ENCODE measurements at places on chromosomes 1 and 21.

DNA sequence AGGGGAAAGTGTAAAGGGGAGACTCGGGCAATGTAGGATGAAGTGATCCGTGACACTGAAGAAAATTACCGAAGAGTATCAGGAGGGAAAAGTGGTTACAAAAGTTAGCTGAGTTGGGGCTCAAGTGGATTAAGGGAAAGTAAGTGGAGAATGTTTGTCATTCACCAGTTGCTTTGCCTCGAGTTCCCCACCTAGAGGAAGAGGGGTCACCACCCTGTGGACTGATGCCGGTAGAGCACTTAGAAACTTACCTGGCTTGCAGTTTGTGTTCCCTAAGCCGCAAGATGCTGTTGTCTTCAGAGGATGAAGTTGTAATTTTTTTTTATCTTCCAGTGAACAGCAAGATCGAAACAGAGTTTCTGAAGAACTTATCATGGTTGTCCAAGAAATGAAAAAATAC lies 1.0 kb downstream of the PER3 start:
- no peak for DNase-seq

DNA sequence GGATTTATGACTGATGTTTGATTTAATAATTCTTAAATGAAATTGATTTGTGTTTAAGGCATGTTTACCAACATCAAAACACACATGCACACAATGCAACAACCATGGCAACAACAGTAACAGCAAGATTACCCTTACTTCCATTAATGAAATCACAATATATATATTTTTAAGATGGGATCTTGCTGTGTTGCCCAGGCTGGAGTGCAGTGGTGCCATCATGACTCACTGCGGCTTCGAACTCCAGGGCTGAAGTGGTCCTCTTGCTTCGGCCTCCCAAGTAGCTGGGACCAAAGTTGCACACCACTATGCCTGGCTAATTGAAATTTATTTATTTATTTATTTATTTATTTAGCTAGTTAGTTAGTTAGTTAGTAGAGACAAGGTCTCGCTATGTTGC lies 27.7 kb downstream of the NEK7 start:
- DNase-seq: no peak

DNA sequence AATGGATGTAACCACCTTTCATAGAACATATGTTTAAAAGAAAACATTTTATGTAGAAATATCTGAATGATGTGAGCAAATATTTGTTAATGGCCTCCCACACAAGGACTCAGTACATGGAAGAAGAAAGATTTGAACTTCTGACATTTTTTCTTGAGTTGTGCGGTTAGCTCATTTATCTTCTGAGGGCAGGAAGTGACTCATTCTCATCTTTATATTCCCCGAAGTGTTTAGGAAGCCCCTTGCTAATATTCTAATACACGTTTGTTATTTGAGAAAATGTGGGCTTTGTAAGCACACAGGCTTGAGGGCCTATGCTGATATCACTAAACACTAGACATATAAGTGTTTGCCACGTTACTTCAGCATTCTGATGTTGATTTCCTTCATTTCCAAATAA lies 392.5 kb upstream of the PTBP2 start:
- DNase-seq: no peak

DNA sequence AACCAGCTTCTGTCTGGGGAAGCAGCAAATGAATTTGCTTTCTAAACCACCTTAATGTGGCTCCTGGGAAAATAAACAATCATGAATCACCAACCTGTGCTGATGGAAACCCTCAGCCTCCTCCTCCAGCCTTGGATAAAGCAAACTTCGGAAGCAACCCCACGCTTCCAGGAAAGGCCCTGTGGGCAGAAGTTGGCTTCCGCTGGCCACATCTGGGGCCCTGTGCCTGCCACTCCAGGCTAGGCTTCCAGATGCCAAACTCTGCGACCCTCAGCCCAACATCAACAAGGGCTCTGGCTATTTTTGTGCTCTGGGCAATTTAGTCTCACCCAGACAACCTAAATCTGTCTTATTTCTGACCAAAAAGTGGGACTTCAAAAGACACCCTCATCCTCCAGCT lies 6.2 kb upstream of the OXCT2 start:
- no peak for DNase-seq

- no peak for DNase-seq
Measured at GRCh38 chr1:33906156-33906555, 42.3 kb downstream of the HMGB4 start.

DNA sequence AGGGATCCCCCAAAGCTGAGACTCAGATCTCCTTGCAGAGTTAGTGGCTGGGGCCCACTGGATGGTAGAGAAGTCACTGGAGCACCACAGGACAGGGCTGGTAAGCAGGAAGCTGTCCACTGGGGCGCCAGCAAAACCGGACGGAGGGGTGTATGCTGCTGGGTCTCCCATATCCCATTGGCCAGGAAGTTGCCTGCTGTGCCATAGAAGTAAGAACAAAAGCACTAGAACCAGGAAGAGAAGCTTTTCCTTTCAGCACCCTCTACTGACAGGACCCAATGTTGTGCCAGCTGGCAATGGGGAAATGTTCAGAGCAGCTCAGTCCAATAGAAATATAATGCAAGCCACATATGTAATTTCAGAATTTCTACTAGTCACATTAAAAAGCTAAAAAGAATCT lies 146.6 kb downstream of the SPATA46 start:
- no peak for DNase-seq

DNA sequence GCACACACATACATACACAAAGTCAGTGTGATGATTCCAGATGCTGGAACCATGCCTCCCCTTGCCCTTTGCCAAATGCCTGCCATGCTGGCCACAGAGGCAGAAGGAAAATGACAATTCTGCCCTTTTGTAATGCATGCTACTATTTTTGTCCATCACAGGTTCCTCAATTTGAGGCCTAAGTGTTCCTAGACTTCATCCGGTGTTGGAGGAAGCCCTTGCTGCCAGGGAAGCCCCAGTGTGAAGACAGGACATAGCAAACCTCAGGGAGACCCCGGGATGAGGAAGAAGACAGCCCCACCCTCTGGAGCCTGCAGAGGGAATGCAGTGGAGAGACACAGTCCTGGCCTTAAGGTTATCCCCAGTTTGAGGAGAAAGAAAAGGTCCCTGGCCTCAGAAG lies 14.4 kb downstream of the PRR9 start:
- DNase-seq: no peak

DNA sequence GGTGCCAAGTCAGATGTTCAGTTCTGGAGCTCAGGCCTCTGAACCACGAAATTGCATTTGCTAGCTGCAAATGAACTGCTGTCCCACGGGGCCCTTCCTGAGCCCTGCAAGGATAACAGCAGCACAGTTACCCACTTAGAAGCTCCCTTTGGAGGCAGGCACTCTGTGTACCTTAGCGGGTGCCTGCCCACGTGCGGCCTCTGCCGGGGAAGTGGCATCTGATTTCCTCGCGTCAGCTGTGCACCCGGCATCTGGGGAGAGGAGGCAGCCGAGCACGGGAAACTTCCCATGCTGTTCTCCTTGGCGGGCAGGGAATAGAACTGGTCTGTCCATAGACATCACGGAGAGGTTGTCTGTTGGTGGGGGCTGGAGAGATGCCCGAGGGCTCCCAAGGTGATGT lies 148.0 kb upstream of the C1orf174 start:
- no peak for DNase-seq

DNA sequence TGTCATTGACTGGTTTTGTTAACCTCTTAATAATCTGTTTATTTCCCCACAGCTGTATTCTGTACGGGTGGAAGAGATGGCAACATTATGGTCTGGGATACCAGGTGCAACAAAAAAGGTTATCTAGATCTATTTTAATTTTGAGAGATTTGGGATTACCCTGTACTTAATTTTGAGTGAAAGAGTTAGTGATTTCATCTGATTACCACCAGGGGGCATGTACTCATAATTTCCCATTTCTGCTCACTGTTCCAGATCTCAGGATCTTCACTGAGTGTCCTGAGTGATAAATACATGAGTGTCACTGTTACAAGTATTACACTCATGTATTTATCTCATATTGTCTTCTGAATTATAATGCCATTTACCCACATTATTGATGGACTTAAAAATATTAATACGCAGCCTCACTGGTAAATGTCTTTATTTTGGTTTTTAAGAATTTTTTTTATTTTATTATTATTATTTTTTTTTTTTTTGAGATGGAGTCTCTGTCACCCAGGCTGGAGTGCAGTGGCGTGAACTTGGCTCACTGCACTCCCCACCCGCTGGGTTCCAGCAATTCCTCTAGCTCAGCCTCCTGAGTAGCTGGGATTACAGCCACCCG lies 27.4 kb downstream of the DTL start:
- peak; percentile 40 for DNase-seq

DNA sequence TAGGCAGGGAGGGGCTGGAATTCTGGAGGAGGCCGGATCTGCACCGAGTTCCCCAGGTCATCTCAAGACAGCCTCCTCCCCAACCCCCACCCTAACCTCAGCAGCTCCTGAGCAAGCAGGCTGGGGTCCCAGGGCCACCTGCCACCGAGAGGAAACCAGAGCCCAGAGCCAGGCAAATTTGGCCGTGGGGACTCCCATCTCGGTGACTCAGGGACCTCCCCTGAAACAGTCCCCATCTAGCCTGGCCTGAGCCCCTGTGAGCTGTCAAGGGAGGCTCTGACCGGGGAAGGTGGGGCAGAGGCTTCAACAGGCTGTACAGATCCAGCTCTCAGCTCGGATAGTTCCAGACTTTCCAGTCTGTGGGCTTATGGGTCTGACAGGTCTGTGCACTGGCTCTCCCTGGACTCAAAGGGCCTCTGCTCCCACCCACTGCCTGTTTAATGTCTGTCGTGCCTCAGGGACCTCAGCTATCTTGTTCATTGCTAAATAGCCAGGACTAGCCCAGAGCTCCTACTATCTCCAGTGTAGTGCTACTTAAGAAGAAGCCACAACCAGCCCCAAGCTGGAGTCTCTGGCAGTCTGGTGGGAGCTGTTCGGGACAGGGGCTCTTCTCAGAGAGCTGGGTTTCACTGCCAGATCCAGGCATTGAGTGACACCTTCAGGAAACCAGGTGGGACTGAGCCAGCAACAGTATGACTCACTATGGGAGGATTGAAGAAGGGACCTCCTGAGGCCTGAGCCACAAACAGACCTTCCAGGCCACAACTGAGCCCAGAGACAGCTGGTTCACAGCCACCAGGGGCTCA lies 25.6 kb downstream of the MATN1 start:
- no peak for DNase-seq

DNA sequence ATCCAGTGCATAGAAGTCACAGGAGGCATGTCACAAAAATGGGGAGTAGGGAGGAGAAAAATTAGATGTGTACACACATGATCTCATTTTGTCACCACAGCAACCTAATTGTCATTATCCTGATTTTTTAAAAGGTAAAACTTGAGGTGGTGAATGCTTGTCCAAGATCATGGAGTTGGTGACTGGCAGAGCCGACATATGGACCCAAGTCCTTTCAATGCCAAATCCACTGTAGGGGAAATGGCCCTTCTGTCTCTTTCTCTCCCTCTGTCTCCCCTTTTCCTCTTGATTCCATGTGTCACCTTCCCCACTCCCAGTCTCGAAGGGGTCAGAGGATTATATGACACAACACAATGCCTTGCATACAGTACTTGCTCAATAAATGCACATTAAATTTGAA lies 65.7 kb upstream of the JUN start:
- no peak for DNase-seq

DNA sequence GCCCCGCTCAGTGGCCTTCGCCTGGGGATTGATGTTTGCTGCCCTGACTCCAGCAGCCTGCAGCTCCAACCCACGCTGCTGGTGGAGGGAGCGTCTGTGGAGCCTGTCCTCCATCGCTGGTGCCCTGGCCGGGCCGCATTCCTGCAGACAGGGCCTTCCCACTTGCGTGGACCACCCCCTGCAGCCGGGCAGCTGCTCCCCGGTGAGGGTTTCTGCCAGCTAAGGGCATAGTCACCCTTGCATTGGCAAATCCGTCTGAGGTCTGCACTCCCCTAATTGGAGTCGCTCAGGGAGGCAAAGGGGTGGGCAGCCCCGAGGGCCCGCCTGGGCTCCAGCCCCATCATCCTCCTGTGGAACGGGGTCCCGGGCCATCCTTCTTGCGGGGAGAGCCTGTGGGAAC lies 43.5 kb downstream of the PRDM16 start:
- no peak for DNase-seq

GRCh38 chr1:103266036-103266435 lies 157.7 kb upstream of the COL11A1 start:
- DNase-seq: no peak

DNA sequence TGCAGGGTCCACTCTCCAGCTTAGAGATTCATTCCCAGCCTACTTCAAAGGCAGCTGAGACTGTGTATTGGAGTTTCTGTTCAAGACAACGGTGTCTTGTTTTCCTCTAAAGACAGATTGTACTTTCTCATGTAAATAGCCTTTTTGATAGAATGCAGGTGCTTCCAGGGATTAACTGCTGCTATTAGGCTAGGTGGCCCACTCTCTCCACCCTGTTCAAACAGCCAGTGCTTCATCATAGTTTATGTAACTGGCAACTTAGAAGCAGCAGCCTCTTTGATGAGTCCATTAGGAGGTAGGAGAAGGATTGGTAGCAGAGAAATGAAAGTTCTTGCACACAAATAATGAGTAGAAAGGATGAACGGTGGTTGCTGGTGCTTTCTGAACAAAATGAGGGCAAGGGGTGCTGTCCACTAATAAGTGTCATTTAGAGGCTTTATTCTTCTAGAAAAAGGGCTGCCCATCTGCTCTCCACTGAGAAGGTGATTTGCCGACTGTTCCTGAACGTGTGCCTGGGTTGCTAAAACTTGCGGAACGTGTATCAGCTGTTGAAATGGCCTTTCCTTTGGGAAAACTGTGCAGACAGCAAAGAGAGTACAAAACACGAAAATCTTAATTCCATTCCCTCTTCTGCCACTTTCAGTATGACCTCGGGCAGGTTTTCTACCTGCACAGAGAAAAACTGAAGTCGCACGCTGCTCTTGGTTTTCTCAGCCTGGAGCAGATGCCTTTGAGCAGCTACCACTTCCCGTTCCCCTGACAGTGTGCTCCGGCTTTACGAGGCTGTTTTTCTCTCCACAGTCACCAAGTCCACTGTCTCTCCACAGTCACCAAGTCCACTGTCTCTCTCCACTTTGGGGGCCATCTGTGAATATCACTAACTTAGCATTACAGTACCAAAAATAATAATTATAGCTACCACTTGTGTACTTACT lies 228.9 kb downstream of the KIF26B start:
- DNase-seq: no peak

GRCh38 chr1:203044546-203045250 lies 18.4 kb downstream of the PPFIA4 start:
- no peak for DNase-seq

- DNase-seq: no peak
Measured at GRCh38 chr1:12203216-12204007, 26.4 kb upstream of the VPS13D start.

DNA sequence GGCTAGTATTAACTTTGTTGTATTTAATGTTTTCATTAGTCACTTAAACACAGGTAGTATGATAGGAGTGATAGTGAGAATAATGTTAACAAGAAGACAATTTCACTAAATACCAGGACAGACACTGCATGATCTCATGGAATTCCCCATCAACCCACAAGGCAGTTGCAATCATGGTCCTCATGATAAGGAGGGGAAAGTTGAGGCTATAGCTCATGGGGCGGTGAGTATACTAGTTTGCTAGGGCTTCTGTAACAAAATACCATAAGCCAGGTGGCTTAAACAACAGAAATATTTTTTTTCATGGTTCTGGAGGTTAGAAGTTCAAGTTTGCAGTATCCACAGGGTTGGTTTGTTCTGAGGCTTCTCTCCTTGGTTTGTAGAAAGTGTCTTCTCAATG lies 115.8 kb downstream of the DSCAM start:
- no peak for DNase-seq

All from SK-N-DZ (cell line).